Cardiac muscle cell (in vitro differentiated cells and primary cell): ENCODE measurements at places on chromosomes 6 and 20.

GRCh38 chr6:102986086-102986485 lies 1592.6 kb downstream of the GRIK2 start:
- no peak for DNase-seq

DNA sequence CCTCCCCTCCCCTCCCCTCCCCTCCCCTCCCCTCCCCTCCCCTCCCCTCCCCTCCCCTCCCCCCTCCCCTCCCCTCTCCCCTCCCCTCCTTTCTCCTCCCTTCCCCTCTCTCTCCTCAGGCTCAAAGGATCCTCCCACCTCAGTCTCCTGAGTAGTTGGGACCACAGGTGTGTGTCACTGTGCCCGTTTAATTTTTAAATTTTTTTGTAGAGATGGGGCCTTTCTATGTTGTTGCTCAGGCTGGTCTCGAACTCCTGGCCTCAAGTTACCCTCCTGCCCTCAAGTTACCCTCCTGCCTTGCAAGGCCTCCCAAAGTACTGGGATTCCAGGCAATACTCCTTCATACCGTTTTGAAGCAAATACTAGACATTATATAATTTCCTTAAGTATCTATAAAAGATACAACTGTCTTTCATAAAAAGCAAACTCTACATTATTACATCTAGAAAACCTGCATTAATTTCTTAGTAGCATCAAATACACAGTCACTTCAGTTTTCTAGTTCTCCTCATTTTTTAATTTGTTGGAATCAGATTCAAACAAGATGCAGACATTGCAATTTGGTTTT lies 39.8 kb downstream of the NCOA3 start:
- no peak for DNase-seq

GRCh38 chr20:3786126-3786484 lies 435 bp downstream of the CENPB start:
- peak; percentile 68 for DNase-seq

DNA sequence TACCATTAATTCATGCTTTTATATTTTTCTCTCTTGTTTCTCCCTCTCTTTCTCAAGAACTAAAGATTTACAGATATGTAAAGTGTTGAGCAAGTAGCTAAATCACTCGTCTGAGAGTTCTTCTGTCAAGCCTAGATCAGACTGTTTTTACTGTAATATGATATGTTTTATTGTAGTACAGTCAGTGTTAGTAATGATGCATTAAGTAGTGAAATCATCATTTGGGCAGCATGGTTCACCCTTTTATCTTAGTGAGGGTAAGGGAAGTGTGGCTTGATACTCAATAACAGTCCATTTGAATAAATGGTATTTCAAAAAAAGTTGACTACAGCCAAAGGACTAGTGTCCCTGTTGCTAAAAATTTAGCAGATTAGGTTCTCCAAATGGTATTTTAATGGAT lies 9.2 kb downstream of the CYB5R4 start:
- DNase-seq = no peak

- no peak for DNase-seq
These were observed 5.8 kb upstream of the OR2B3 start for GRCh38 chr6:29092957-29093356.

- peak; percentile 86 for DNase-seq
These were observed 118.3 kb upstream of the ECI2 start for GRCh38 chr6:4253604-4254231.

DNA sequence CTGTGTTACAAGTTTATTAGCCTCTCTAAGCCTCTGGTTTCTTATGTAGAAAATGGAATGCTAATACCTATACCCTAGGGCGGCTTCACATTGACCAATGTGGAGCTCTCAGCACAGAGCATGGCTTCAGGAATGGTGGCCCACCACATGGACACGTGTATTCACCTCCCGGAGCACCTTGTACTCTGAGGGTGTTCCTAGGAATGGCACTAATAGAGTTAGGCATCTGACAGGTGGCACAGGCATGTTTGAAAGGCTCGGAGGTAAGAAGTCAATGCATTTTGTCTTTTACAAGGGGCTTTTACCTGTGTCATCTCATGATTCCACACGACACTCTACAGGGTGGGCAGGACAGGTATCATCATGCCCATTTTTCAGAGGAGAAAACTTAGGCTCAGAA lies 5.3 kb upstream of the TGM3 start:
- DNase-seq = no peak

GRCh38 chr6:114520976-114521375 lies 178.2 kb upstream of the HS3ST5 start:
- DNase-seq = no peak

GRCh38 chr6:155117785-155118184 lies 122.7 kb downstream of the TIAM2 start:
- no peak for DNase-seq

DNA sequence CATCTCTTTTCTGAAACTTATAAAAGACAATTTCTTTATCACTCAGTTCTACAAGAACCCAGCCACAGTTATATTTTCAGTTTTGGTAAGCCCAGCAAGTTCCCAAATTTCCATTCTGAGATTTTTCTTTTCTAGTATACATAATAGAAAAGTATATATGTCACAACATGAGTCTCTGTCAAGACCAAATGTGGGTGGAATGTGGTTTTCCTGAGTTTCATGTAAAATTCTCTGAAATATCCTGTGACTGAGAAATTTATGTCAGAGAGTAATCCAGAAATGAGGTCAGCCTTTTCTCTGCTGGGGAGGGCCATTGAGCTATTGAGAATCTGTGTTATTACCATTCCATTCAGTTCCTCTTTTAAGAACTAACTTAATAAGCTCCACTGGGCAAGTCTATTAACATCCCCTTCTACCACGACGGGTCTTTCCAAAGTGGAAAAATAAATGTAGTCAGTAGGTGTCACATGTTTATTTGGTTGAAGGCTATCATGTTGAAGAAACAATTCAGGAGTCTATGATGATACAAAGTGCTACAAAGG lies 100.7 kb upstream of the HMGN3 start:
- DNase-seq = peak; percentile 13

DNA sequence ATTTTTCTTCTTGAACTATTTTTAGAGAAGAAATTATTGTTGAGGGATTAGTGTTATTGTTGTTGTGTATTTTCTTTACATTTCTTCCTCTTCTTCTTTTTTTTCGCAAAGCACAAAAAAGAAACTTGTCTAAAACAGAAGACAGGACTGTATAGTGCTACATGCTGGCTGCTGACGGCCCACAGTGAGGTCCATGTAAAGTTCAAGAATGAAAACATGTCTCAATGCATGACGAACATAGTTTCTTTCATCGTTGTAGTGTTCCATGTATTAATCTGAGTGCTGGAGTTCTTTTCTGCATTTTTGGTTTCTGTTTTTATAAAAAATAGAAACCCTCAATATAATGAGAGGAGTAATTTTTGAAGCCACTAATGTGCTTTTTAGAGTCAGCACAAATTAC lies 462.9 kb upstream of the MARCKS start:
- DNase-seq = no peak

- peak; percentile 99 for DNase-seq
These were observed 118.5 kb downstream of the SNX5 start for GRCh38 chr20:17849901-17850683.

- no peak for DNase-seq
These were observed 90.1 kb upstream of the PREP start for GRCh38 chr6:105492706-105493673.

GRCh38 chr20:3121271-3121911 lies 36.9 kb upstream of the AVP start:
- DNase-seq = no peak

DNA sequence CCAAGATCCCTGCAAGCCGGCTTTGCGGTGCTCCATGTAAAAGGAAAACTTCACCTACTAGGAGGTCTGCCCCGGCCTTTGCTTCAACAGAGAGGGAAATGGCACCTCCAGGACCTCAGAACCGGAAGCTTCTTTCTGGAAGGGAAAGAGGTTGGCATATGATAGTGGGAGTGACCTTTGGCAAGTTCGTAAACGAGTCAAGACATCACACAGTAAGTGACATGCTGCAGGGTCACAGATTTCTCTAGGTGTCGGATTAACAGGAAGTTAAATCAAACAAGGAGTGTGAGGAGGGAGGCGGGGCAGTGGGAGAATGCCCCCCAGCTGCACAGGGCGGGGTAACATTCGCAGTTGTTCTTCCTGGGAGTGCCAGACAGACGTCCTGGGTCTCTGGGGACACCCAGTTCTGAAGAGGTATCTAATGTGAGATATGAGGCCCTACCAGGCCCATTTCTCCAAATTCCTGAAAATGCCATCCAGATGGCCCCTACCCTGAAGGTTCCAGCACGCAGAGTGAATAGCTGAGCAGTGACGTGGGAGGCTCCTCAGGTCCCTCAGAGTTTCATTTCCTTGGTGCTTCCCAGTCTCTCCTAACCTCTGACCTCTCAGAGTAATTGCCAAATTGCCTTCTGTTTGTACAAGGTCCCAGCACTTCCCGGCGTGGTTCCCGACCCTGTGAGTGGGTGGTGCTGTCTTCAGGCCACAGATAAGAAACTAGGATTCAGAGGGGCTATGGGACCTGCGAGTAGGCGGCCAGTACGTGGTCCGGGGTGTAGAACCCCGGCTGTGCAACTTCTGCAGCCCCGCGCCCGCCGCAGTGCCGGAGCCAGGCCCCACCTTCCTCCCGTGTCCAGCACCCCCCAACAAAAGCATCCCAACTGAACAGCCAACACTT lies 1.9 kb downstream of the RRBP1 start:
- peak; percentile 28 for DNase-seq

DNA sequence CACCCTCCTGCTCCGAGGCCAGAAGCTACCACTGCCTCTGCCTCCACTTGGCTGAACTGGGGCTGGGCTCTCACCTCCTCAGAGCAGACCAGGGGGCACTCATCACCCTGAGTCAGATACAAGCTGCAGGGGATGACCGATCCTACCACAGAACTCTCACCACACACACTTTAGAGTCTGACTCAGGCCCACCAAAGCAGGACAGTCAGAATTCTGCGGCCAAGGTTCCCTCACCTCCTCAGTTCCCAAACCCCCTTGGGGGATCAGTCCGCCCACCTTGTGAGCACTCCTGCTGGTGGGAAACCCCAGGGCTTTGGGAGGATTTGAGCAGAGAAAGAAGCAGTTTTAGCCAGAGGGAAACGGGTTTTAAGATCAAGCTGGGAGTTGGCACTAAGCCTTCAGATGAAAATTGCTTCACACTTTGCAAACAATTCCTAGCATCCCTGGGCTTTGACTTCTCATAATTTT lies 587.8 kb upstream of the JAG1 start:
- DNase-seq = no peak

- no peak for DNase-seq
These were observed 243.1 kb downstream of the ALDH8A1 start for GRCh38 chr6:134706806-134707205.

DNA sequence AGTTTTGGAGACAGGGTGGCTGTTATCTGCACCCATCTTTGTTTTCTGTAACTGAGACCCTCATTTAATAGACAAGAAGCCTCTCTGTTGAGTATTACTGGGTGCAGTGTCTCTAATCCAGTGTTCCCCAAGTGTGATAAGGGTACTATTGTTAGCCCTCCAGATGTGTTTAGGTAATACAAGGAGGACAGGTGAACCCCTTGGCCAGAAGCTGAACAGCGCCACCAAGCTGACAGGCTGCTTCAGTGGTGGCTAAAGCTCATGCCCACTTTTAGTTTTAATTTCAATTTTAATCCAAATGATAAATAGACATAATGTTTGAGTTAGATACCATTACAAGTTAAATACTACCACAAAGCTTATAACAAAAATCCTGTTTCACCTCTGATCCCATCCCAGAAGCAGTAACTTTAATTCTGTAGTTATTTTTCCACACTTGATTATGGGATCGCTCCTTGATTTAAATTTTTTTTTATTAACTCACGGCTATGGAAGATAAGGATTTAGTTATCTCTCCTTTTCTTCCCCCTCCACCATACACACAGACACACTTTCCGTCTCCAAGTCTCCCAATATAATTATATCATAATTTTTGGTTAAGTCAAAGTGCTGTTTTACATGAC lies 8.4 kb upstream of the STK35 start:
- DNase-seq = no peak

GRCh38 chr6:137282254-137282653 lies 63.1 kb upstream of the IFNGR1 start:
- no peak for DNase-seq

GRCh38 chr20:50484271-50484976 lies 25.8 kb upstream of the PTPN1 start:
- no peak for DNase-seq

GRCh38 chr6:107652526-107653182 lies 162.7 kb downstream of the SOBP start:
- DNase-seq = no peak

DNA sequence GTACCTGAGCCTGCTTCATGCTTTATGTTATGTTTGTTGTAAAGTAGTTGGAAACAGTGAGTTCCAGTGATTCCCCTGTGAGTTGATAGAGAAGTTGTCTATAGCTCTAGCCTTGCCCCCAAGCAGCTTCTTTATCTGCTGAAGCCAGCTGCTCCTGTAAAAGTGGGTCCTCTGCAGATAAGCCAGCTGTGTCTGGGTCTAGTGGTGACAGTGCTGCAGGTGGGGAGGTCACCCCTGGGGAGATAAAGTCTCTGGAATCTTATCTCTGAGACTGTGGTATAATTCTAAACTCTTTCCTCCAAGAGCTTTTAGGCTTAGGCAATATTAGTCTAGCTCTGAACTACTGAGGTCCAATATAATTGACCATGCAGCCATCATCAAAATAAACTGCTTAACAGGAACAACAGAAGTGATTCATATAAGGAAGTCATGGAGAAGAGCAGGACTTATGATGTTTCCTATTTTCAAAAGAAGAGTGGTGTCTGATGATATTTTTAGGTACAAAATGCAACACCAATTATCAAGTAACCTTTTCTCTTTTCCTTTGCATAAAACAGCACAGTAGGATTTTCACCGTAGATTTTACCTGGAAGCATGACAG lies 44.2 kb upstream of the TMEM217 start:
- DNase-seq = no peak

DNA sequence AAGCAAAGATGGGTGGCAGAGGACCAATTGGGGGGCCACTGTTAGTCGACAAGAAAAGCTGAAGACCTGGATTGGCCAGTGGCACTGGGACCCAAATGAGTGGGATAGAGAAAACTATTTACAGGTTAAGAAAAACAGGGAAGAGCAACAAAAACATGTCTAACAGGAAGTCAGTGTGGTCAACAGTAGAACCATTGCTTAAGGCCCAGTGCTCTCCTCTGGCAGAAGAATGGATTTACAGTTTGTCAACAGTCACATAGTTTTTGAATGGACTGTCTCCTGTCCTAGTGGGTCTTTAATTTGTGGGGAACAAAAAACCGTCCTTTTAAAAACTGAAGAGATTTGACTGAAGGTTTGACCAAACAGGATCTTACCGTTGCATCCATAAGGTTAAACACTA lies 12.1 kb upstream of the WTAP start:
- DNase-seq = no peak

DNA sequence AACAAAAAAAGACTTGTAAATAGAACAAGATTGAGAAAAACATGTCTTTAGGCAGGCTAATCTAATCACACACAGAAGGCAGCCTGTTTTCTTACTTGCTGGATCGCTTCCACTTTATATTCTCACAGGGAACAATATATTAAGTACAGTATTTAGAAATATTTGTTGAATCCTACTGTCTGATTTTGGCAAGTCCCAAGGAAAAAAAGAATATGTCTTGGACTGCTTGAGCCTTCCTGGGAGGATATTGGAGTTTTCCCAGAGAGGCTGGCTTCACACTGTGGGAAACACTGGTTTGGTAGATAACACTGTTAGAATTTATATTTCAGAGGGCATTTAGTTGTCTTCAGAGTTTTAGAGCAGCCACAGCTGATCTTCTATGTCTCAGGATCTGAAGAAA lies 229.7 kb downstream of the PRL start:
- DNase-seq = peak; percentile 68
